Ecto neural progenitor cell (in vitro differentiated cells): ENCODE measurements at places on chromosomes 4 and X.

- DNase-seq: no peak
Measured at GRCh38 chr4:176840166-176840565, 47.4 kb upstream of the VEGFC start.

DNA sequence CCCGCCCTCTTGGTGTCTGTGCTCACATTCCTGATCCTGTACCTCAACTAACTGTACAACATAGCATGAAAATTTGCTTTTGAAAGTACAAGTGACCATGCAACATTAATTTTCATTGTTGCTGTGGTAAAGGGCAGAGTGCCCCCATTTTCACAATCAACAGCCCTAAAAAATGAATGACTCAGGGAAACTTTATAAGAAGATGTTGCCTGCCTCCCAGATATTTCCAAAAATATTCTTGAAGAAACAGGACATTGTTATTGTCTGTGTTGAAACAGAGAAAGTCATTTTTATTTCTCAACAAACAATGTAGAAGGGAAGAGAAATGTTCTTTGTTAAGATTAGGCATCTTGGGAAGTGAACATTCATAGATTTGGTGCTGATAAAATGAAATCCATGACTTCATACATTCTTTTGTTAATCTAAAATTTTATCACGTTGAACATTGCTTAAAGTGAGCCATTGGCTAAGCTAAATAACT lies 113.9 kb upstream of the ANXA3 start:
- no peak for DNase-seq

DNA sequence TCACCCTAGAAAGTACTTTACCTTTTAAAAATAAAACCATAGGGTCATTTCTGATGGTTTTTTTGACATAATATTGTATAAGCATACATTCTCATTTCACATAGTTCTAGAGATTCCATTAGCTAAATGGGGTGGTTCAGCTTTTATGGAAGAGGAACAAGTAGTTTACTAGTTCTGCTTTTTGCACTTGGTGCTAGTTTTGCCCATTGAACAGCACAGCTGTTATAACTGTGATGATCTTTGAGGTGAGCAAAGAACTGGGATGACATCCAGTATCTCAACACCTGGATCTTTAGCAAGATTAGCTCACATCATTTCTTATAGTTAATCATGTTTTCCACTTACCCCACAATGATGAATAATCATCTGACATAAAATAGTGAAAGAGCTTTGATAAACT lies 40.9 kb downstream of the MOB1B start:
- no peak for DNase-seq

- DNase-seq: no peak
Measured at GRCh38 chr4:119946359-119946758, 120.3 kb downstream of the MAD2L1 start.

GRCh38 chr4:106987311-106987710 lies 48.8 kb downstream of the DKK2 start:
- DNase-seq: no peak

GRCh38 chr4:168537571-168537970 lies 40.7 kb downstream of the PALLD start:
- DNase-seq: no peak

GRCh38 chrX:146887020-146887419 lies 72.5 kb upstream of the CXorf51A start:
- no peak for DNase-seq

DNA sequence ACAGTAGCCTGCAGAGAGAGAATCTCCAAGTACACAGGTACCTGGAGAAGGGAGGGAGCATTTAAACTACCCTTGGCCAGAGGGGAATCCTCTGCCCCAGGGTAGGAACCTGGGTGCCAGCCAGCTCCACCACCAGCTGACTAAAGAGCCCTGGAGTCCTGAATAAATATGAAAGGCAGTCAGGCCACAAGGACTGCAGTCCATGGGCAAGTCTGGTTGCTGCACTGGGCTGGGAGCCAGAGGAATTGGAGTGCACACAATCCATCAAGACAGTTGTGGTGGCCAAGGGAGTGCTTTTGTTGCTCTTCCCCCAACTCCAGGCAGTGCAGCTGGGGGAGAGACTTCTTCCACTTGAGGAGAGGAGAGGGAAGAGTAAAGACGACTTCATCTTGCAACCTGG lies 172.5 kb downstream of the HNRNPD start:
- no peak for DNase-seq

DNA sequence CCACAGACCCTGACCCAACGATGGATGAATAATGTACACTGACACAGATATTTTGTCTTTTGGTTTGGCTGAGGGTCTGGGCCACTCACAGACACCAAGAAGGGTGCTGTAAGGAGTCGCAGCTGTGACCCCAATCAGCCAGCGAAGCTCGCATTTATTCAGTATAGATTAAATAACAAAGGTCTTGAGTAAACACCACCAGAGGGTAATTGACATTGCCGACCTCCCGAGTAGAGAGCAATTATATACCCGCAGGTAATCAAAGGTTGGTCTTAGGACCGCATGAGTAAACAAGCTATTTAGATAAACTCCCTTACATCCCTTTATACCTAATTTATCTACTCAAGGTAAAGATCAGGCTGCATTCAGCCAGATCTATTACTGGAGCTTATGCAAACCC lies 297.1 kb downstream of the ADAM29 start:
- no peak for DNase-seq

DNA sequence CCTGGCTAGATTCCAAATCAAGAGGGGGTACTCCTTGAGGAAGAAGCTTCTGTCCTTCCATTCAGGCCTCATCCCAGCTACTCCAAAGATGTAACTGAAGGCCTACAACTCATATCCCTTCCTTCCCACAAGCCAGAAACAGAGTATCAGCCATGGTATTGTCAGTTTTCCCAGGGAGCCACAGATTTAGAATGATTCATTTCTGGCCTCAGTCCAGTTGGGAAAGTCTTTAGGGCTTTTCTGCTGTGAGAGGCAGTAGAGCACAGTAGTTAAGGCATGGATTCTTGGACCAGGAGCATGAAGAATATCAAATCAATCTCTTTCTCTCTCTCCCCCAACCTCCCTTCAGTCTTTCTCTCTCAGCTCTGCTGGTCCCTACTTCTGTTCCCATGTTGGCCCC lies 505.0 kb downstream of the BCOR start:
- DNase-seq: no peak

- no peak for DNase-seq
Measured at GRCh38 chr4:36152735-36153134, 91.6 kb downstream of the ARAP2 start.

GRCh38 chr4:83556006-83556707 lies 20.2 kb downstream of the GPAT3 start:
- no peak for DNase-seq

GRCh38 chr4:78706302-78706701 lies 69.8 kb upstream of the BMP2K start:
- DNase-seq: no peak

GRCh38 chr4:139469216-139469615 lies 15.3 kb downstream of the RAB33B start:
- no peak for DNase-seq

DNA sequence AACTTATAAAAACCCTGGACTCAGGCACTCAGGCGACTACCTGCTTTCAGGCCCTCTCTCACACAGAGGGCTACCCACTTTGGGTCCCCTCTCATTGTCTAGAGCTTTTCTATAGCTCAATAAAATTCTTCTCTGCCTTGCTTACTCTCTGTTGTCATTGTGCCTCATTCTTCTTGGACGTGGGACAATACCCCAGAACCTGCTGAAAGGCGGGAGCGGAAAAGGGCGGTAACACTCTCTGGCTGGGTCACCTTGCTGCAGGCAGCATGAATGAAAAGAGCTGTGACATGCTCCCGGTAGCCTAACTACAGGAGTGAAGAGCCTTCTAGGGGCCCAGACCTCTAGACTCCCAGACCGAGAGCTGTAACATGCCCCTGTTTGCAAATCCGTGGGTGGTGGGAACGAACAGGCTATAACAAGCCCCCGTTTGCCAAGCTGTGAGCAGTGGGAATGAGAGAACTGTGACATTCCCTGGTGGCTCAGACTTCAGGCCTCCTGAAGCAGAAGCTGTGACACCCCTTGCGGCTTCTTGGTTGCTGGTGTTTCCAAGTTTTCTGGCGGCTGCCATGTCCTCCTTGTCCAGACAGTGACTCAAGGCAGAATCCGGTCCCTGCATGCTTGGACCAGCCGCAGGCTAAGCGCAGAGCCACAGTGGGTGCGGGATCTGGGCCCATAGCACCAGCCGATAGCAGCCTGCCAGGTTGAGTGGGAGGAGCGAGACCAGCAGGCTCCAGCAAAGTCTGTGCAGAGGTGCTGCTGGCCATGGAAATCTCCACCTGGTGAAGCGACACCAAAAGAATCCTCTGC lies 684.6 kb downstream of the ARAP2 start:
- no peak for DNase-seq

DNA sequence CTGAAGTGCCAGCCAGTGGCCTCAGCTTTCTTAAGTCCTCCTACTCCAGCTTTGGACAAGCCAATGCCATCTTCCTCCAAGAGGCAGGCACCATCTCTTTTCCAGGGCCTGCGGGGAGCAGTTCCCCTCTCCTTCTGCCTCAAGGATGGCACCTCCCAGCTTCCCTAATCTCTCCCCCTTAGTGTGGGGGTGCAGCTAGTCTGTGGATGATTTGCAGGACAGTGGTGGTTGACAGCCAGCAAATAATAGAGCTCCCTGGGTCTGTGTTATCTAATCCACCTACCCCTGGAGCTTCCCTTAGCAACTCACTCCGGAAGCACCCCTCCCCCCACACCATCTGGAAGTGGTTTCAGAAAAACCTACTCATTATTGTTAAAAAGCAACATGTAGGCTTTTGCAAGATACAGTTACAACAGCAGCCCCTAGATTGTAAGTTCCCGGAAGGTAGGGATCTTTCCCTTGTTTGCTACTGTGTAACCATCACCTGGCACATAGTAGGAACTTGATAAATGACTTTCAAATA lies 247.1 kb downstream of the BCOR start:
- no peak for DNase-seq

DNA sequence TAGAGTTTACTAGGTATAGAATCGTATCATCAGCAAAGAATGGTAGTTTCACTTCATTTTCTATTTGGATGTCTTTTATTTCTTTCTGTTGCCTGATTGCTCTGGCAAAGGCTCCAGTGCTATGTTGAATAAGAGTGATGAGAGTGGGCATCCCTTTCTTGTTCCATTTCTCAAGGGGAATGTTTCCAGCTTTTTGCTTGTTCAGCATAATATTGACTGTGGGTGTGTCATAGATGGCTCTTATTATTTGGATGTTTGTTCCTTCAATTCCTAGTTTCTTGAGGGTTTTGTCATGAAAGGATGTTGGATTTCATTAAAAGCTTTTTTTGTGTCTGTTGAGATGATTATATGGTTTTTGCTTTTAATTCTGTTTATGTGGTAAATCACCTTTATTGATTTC lies 1114.5 kb downstream of the RAPGEF2 start:
- no peak for DNase-seq

- no peak for DNase-seq
Measured at GRCh38 chr4:55308071-55308470, 38.0 kb upstream of the SRD5A3 start.

GRCh38 chr4:158065603-158066002 lies 107.2 kb downstream of the GASK1B start:
- no peak for DNase-seq
